Pulmonary artery endothelial cell (primary cell): ENCODE measurements at places on chromosomes 6 and 20.

- DNase-seq, result no peak
Observed at GRCh38 chr20:4190792-4191519, 175.6 kb upstream of the RNF24 start.

- DNase-seq, result no peak
Observed at GRCh38 chr6:162442687-162443086, 284.9 kb downstream of the PRKN start.

DNA sequence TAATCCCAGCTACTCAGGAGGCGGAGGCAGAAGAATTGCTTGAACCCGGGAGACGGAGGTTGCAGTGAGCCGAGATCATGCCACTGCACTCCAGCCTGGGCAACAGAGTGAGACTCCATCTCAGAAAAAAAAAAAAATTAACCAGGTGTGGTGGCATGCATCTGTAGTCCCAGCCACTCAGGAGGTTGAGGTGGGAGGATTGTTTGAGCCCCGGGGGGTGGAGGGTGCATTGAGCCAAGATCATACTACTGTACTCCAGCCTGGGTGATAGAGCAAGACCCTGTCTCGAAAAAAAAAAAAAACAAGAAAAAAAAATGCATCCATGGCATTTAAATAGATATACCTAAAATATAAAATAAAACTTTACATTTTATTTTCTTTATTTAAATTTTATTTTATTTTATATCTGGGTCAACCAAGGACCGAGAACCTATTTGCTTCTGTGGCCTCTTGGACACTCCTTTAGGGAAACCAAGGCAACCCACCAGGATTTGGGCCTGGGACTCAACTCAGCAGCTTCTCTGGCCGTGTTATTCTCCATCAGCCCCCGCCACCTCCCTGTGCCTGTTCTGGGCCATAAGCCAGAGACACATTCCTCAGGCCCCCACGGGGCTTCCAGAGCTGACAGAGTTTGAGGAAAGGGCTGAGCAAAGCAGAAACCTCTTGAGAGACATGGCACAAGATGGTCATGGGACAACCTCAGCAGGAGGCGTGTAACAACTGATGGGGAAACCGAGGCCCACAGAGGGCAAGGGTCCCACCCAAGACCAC is 6.2 kb downstream of the SNTA1 start:
- no peak for DNase-seq

DNA sequence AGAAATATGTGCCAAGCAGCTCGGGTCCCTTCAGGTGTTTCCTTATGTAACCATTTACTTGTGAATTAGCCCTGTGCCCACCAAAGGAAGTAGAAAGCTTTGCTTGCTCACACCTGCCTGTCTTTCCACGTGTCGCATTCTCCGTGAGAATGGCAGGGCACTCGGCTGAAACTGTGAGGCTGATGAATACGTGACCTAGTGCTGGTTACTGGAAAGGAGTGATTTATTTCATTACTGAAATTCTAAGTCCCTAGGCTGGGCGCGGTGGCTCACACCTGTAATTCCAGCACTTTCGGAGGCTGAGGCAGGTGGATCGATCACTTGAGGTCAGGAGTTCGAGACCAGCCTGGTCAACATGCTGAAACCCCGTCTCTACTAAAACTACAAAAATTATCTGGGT is 45.9 kb upstream of the TULP1 start:
- no peak for DNase-seq

DNA sequence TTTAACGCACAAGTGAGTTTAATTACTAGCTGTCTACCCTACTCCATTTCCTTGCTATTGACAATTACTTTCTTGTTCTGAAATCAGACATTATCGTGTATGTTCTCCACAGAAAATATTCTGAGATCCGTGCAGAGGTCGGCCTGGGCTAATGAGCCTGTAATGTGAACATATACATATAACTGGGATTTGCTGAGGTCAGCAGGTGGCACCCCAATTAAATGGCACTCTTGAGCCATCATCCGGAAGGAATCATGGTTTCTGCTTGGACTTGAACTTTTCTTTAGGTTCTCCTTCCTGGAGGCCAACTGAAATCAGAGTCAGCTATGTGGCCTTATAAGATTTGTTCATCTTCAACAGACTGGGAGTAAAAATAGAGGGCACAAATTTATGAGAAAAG is 3.6 kb downstream of the HLA-DQB1 start:
- DNase-seq, result no peak

GRCh38 chr20:9838378-9839295 is at the start of gene PAK5:
TSS of gene PAK5 (minus strand) at chr20:9839076. CDS start at chr20:9644328, 194,748 bp downstream.
- DNase-seq, result no peak
